GM04503 (cell line): ENCODE measurements at places on chromosomes 7 and 10.
A peak's percentile ranks its signal among the peaks of the same experiment; 100 is the strongest.

DNA sequence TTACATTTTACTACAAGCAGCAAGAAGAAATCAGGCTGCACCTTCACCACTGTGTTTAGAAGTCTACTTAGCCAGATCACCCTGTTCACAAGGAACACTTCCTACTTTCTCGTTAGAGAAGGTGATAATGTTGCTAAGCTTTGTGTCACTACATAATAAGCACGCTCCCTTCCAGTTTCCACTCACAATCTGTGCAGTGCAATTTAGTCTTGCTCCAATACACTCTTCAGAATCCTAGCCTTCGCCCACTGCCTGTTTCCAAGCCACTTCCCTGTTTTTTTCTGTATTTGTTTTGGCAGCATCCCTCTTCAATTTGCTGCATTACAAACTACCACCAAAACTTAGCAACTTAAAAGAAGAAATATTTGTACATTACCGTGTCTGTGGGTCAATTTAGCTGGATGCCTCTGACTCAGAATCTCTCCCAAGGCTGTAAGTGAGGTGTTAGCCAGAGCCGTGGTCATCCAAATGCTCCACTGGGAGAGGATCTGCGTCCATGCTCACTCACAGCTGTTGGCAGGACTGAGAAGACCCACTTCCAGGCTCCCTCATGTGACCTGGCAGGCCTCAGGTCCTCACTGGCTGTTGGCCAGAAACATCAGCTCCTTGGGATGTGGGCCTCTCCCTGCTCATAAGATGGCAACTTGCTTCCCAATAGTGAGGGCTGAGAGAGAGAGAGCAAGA, 110.4 kb downstream of the PON1 start:
- peak; percentile 71 for DNase-seq

DNA sequence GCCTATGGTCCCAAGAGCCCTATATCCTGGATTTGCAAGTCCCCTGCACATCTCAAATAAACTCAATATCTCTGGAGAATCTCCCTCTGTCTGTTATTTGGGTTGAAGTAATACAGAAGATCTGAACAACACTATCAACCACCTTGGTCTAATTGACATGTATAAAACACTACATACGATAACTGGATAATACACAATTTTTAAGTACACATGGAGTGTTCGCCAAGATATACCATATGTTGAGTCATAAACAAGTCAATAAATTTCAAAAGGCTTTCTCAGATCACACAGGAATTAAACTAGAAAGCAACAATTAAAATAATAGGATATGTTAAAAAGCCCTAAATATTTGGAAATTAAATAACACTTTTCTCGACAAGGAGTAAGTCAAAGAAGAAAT, 5.6 kb upstream of the GARS1 start:
- no peak for DNase-seq

DNA sequence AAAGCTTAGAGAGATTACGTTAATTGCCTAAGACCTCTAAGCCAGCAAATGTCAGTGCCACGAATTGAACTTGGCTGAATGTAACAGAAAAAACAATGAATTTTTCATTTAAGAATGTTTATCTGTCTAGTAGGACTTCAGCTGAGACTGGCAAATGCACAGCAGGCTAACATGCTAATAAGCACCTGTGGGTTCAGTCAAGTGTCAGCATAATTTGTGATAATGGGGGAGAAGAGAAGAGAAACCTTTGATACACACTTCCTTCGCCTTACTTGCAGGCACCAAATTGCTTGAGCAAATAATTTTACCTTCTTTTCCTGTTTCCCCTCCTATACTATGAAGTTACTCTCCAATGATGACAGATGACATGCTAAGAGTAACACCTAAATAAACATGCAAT, 1136.5 kb upstream of the SORCS1 start:
- no peak for DNase-seq

GRCh38 chr10:71221586-71222202, 9.3 kb downstream of the UNC5B start:
- DNase-seq: no peak

DNA sequence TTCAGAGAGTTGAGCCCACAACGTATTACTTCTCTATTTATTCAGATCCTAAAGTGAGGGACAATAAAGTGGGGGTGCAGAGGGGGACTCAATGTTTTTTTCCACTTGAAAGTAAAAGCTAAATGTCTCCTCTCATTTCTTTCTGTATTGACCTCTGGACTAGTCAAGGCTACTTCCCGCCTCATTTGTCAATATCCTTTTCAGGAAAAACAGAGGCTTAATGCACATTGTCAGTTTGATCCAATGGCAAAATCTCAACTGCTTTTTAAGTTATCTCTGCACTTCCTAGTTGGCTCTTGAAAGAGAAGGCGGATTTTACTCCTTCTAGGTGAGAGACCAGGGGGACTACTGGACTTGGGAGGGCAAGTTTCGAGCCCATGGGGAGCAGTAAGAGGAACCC, 56.4 kb downstream of the HIPK2 start:
- DNase-seq: no peak

GRCh38 chr10:69237528-69238159, 17.5 kb downstream of the HKDC1 start:
- DNase-seq: no peak

- no peak for DNase-seq
Measured at GRCh38 chr10:61960396-61961120, 59.1 kb downstream of the ARID5B start.

- DNase-seq: no peak
Measured at GRCh38 chr10:1661416-1661815, 75.9 kb downstream of the ADARB2 start.

DNA sequence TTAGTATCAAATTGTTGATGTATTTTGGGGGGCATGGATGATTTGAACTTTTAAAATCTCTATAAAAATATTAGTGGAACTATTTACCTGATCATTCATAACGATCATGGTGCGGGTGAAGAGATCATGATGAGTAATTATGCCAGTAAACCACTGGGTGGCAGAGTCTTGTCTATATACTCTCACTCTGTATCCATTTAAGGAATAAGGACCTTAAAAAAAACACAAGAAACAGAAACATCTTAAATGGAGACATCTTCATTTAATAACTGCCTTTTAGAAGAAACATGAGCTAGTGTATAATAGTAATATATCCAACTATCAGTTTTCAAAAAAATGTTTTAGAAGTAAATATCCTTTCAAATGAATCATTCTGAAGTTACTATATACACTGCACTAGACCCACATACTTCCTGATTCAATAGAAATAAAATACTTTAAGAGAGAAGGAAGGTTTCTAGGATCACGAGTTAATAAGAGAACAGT, 84.0 kb downstream of the NRBF2 start:
- no peak for DNase-seq

DNA sequence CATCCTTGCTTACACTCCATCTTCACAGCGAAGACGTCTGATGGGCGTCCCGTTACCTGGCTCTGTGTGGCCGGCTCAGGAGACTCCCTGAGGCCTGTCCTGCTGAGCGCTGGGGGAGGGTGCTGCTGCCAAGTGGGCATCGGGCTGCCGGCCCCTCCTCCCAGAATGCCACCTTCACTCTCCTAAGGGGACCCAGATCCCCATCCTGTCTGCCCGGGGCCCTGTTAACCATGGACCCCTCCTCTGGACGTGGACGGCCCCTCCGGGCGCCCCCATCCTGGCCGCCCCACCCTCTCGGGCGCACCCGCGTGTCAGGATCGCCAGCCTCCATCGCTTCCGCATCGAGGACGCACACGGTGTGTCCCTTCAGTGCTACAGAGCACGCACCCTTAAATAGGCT, 7.3 kb upstream of the FOXL3 start:
- no peak for DNase-seq

- DNase-seq: no peak
Measured at GRCh38 chr7:64768824-64769223, 25.4 kb upstream of the ZNF138 start.

GRCh38 chr7:30166841-30167235, 32.1 kb downstream of the MTURN start:
- DNase-seq: no peak

DNA sequence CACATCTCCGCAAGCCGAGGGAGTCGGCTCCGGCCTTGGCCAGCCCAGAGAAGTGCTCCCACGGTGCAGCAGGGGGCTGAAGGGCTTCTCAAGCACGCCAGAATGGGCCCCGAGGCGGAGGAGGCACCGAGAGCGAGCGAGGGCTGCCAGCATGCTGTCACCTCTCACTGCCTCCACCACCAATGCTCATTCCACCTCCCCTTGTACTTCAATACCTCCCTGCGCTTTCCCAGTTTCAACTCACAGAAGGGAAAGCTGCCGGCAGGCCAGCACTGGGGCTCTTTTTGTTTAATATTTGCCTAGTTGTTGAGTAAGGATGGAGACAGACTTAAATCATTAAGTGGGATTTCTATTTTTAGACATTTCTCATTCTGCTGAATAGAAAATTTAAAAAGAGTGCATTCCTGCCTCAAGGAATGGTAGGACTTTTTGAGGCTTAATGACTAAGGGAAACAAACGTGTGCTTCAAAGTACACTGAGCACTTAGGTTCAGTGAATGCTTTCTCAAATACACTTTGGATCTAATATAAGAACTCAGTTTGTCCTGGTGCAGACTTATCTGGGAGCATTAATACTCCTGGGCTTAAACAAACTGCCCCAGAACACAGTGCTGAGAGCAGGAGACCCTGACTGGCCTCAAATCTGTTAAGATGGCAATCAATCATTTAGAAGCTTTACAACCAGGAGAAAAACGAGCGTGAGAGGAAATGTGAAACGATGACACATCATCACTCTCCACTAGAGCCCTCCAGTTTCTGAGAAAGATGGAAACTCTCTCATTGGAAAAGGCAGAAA, 131.2 kb downstream of the RALA start:
- DNase-seq: peak; percentile 55

DNA sequence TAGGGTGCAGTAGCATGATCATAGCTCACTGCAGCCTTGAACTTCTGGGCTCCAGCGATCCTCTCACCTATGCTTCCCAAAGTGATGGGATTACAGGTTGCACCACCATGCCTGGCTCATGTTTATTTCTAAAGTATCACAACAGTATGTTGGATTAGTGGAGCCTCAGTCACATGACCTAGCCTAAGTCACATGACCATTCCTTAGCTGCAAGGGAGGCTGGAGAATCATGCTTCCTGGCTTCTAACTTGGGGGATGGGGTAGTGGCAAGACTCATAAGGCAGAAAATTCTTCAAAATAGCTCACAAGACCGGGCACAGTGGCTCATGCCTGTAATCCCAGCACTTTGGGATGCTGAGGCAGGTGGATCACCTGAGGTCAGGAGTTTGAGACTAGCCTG, 26.9 kb upstream of the TPST1 start:
- no peak for DNase-seq

DNA sequence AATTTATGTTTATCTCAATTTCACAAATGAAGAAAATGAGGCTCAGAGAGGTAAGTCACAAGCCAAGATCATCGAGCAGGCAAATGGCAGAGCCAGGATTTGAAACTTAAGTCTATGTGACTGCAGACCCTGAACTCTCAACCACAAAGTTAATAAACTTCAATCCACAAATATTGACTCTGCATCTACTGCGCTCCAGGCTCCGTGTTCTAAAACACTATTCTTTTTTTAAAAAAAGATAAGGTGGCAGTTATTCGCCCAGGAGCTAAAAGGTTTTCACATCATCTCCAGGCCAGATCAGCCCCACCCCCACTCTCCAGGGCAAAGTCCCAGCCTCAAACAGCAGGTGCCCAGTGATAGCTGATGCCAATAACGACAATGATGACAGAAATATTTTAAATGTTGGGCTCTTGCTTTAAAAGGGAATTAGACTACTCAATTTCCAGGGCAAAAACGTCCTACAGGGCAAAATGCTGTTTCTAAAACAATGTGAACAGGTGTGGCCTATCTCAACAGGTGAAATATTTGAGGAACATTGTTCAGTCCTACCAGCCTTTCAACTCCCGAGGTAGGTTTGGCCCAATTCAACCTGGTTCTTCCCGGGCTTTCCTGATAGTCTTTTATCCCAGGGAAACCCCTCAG, 85.2 kb downstream of the SORBS1 start:
- DNase-seq: no peak

DNA sequence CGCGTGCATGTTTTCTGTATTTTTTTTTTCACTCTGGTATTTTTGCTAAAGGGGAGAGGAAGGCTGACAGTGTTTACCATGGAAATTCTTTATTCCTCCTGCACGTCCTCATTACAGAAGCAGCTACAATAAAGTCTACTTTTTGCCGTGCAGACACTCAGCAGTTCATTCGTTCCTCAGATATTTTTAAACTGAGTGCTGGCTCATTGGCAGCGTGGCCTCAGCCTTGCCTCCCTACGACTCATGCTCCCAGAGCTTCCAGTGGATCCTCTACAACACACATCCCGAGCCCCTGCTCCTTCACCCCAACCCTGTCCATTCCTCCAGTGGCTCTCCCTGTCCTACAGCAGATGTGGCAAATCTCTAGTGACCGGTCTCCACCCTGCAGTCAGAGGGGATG, 239.2 kb upstream of the ZMIZ1 start:
- peak; percentile 30 for DNase-seq

DNA sequence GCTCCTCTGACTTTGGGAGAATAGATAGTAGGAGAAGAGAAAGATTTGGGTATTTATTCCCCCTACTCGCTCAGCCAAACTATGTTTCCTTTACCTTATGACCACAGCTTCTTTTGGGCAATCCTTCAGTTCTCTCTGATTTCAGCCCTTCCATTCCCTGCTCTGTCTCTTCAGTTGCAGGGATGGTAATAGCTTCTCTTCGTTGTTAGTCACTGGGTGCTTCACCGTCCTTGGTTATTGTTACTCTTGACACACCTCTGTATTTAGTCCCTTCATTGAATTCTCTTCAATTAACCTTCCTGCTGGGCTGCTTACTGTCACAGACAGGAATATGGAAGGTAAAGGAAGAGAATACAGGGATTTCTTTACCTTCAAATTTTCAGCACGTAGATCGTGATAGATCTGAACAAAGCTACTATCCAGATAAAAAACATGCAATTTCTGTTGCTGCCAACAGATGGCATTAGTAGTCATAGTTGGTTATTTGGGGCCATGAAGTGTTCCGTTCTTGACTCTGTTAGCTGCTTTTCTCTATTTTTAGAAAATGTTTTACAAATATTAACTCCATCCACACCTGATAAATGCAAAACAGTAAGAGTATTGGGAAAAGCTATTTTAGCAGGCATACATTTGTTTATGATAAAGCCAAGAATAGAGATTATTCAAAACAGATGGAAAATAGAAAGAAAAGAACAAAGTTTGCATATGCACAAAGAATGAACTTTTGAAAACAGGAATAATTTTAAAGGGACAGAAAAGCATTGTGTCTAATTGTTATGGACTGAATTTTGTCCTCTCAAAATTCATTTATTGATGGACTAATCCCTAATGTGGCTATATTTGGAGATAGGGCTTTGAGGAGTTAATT, 14.0 kb upstream of the PTTG1IP2 start:
- DNase-seq: peak; percentile 21

DNA sequence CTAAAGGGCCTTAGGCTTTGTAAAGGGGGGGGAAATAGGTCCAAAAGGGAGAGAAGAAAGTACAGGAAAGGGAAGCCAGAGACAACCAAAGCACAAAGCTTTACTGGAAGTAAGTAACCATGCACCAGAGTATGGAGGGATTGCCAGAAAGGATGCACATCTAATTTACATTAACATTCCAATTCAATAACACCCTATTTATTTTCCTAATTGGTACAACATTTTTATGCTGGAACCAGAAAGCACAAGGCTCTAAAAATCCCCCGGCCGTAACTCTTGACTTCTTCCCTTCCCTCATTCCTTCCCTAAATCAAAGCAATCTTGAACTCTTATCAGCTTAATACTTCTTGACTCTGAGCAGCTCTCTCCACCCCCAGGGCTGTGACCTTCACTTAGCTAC, 400.0 kb upstream of the CELF2 start:
- DNase-seq: no peak
